NCI-H2107 (cell line): ENCODE measurements at places on chromosomes 3 and 15.
A peak's percentile ranks its signal among the peaks of the same experiment; 100 is the strongest.

DNA sequence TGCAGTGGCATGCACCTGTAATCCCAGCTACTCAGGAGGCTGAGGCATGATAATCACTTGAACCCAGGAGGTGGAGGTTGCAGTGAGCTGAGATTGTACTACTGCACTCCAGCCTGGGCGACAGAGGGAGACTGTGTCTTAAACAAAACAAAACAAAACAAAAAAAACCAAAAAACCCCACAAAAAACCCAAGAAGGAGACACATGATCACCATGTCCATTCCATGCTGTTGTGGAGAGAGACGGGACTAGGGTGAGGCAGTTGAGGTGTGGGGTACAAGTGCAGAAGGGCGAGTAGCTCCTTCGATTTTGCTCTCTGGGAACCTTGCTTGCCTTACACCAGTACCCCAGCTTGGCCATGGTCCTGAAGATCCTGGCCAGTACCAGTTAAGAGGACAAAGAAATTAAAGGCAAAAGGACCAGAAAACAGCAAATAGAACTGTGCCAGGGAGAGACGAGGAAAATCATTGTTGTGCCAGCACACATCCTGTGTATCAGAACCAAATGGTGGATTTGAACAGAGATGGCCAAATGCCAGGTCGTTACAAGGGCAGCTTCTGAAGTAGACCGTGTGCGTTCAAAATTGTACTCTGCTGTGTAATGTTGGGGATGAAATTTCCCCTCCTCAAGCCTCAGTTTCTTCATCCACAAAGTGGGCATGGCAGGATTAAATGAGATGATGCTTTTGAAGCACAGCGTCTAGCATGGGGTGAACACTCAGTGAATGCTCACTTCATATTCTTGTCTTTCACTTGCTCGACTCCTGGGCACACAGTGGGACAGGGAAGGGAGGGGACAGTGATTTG, 42.9 kb upstream of the CTSH start:
- no peak for DNase-seq

- DNase-seq, result no peak
Measured at GRCh38 chr3:104906001-104906639, 460.6 kb upstream of the ALCAM start.

- DNase-seq, result no peak
Measured at GRCh38 chr15:81239190-81239589, 42.5 kb downstream of the IL16 start.

GRCh38 chr3:123310186-123310585, 108.4 kb downstream of the SEC22A start:
- DNase-seq, result no peak

DNA sequence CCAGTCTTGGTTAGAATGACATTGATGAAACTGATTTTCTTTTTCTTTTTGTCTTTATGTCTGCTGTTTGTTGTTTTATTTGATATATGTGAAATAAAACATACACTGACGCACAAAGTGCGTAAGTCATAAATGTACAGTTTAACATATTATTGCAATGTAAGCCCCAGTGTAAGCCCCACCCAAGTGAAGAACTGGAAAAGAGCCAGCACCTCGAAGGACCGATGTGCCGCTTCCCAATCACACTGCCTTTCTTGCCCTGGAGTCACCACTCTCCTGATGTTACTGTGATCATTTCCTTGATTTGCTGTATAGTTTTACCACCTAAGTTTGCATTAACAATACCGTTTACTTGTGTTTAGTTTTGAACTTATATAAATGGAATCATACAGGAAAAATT, 128.4 kb upstream of the LPP start:
- no peak for DNase-seq

- no peak for DNase-seq
Measured at GRCh38 chr3:140809316-140809715, 131.5 kb downstream of the TRIM42 start.

DNA sequence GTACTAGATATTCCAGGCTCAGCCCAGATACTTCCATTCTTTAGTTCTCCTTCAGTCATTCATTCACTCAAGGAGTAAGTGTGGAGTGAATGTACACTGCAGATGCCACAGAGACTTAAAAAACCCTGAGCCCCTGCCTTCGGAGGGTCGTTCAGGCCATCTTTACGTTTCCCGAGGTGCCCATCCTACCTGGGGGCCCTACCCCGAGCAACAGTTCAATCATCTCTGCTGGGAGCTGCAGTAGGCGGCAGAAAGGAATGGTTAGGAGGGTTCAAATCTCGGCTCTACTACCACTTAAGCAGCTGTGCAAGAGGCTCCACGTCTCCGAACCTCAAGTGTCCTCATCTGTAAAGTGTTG, 613 bp downstream of the SEC13 start:
- DNase-seq, result no peak

DNA sequence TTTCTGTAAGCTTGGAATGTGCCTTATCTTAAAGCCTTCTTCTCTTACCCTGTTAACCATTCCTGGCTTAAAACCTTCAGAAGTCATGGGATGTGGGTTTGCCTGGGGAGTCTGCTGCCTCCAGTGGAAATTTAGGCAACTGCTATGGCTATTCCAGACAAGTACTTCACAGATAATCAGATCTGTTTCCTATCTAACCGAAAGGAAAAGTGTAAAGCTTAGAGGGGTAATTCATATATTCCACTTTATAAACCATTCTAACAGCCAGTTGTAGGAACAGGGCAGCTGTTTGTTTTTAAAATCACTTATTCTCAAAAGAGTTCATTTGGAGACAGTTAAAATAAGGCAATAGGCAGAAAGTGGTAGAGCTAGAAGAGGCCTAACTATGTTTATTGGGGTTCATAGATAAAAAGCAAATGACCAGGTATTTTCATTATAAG, 219.9 kb downstream of the TCF12 start:
- peak; percentile 1 for DNase-seq

DNA sequence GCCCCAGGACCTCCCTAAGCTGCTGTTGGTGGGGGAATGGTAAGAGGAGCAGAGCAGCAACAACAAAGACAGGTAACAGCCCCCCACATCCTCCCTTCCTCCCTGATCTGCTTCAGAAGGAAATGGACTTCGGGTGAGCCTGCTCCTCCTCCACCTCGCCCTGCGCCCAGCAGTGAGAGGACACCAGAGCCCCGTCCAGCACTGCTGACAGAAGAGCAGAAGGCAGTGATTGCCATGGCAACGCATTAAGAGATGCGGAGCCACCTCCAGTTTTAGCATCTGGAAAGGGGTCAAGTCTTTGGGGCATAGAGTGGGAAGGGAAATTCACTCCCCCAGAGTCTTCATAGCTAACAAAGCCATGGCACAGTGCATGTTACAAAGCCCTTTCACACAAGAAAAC, 77.6 kb upstream of the HRH1 start:
- DNase-seq, result no peak

- DNase-seq, result no peak
Measured at GRCh38 chr3:124117486-124117885, 125.6 kb upstream of the ROPN1 start.

- DNase-seq, result no peak
Measured at GRCh38 chr15:31503758-31504461, 177.3 kb downstream of the KLF13 start.

- no peak for DNase-seq
Measured at GRCh38 chr3:32448686-32449474, 53.8 kb downstream of the CMTM6 start.

DNA sequence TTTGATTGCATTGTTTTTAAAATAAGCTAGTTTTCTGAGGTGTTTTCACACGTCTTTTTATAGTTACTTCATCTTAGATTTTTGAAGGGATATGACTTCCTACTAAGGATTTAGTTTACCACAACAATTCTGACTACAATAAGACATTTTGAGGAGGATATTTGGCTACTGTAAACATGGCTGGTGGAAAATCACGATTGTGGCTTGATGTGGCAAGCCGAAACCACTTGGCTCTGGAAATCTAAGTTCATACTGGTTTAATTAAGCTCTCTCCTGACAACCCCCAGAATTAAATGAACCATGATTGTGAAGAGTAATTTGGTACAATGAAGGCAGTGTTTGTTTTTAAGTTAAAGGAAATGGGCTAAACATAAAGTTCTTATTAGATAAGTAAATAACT, 30.8 kb downstream of the ST3GAL6 start:
- no peak for DNase-seq

DNA sequence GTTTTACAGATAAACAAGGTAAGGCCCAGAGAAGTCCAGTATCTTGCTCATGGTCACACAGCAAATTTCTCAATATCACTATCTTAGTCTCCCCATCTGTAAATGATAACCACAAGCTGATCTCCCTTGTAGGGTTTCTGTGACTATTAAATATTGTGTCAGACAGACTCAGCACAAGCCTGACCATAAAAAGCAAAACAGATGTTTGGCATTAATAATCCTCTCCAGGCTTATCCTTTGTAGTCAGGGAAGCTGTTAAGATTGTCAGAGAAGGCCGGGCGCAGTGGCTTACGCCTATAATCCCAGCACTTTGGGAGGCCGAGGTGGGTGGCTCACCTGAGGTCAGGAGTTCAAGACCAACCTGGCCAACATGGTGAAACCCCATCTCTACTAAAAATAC, 173.2 kb upstream of the PRICKLE2 start:
- DNase-seq, result no peak

- no peak for DNase-seq
Measured at GRCh38 chr3:44886561-44886960, 12.2 kb downstream of the TGM4 start.

DNA sequence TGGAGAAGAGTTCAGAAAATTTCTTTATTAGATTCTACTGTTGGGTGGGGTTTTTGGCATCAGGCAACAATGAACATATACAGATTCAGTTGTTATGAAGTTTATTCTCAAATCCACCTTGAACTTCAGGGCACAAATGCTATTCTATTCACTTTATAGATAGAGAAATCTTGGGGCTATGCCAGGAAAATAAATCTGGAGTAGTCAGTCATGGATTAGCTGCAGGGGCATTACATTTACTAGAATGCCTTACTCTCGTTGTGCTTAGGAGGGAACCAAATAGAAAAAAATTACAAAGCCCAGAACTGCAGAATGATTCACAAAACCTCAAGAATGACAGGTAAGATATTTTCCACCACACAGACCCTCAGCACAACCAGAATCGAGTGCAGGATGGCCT, 216.7 kb downstream of the CDIN1 start:
- no peak for DNase-seq

- no peak for DNase-seq
Measured at GRCh38 chr3:70606018-70606417, 293.6 kb upstream of the MDFIC2 start.

DNA sequence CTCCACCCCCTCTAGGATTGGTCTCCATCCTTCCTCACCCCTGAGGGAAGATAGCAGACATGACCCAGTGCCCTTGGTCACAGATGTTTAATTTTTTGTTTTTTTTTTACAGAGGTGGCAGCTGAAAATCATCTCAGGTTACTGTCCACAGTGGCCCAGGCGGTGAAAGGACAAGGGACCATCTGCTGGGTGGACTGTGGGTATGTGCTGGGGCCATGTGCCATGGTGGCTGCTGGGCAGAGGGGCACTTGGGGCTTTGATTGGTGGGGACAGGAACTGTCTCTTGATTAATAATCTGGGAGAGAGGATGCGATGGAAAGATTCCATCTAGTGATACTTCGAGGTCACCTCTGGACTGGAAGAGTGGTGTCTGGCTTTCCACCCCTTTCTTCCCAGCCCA, 25.4 kb downstream of the PDIA5 start:
- no peak for DNase-seq

- no peak for DNase-seq
Measured at GRCh38 chr3:166114448-166114847, 277.2 kb upstream of the BCHE start.

DNA sequence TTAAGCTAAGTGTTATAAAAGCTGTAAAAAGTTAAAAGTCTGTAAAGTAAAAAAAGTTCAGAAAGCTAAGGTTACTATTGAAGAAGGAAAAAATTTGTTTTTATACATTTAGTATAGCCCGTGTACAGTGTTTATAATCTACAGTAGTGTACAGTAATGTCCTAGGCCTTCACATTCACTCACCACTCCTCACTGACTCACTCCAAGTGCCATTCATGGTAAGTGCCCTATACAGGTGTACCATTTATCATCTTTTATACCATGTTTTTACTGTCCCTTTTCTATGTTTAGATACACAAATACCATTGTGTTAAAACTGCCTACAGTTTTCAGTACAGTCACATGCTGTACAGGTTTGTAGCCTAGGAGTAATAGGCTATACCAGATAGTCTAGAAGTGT, 8.8 kb downstream of the CCDC71 start:
- DNase-seq, result no peak

DNA sequence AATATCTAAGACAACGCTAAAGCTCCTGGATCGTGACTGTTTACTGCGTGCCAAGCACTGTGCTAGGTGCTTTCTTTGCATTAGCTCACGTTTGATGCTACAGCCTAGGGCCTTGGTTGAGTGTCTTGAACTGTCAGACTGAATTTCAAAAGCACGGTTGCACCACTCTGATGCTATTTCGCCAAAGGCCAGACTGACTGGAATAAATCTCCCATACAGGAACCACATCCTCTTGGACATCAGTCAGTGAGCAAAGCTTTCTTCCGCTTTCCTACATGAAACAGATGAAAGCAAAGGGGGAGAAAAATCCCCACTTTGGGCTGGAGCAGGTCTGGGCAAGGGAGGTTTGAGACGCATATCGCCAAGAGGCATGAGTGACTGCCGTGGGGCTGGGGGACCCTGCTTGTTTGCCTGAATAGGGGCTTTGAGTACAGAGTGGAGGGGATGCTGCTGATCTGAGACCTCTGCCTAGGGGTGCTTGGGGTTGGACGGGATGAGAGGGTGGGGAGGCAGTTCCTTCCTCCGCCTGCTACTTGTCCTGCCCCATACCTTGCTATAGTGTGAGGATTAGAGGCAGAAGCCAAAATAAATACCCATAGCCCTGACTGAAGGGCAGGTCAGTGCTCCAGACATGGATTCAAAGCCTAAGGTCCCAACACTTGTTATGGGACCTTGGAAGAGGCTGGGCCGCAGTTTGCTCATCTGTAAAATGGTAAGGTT, 5.3 kb downstream of the FGD5 start:
- DNase-seq, result no peak

DNA sequence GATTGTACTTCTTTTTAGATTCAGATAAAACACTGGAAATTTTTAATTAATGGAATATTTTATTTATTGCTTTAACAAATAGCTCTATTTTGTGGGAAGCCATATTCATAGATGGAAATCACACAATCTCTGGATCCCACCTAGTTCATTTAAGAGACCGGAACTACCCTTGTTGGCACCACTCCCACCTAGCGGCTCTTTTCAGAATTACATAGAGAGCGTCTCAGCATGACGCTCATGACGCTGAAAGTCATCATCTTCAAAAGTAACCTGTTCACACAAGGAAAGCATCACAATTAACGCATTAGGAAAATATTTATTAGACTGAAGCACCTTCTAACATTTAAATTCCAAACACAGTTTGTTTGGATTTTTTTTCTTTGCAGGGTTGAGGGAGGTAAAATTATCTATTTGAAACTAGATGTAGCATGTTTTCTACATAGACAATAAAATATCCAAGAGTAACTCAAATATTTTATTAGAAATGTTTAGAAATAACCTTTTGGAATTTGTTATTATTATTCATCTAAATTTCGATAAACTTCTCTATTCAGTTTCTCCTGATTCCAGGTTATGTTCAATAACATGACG, 214.9 kb upstream of the ARRDC4 start:
- no peak for DNase-seq

- DNase-seq, result no peak
Measured at GRCh38 chr3:168312984-168313383, 217.3 kb upstream of the GOLIM4 start.

- DNase-seq, result no peak
Measured at GRCh38 chr3:175670557-175670956, 811.4 kb downstream of the NAALADL2 start.

- DNase-seq, result no peak
Measured at GRCh38 chr15:66461917-66462316, 35.6 kb downstream of the SNAPC5 start.
